Right forelimb (tissue), 1 donor: ENCODE measurements at places on chromosomes 7 and 10.

- no peak for DNase-seq
Observed at GRCh38 chr10:30178356-30178964, 119.1 kb upstream of the JCAD start.

GRCh38 chr10:80520661-80521470 lies 16.8 kb upstream of the SH2D4B start:
- DNase-seq, result no peak

GRCh38 chr7:50341724-50342123 lies 37.2 kb downstream of the IKZF1 start:
- DNase-seq, result no peak

DNA sequence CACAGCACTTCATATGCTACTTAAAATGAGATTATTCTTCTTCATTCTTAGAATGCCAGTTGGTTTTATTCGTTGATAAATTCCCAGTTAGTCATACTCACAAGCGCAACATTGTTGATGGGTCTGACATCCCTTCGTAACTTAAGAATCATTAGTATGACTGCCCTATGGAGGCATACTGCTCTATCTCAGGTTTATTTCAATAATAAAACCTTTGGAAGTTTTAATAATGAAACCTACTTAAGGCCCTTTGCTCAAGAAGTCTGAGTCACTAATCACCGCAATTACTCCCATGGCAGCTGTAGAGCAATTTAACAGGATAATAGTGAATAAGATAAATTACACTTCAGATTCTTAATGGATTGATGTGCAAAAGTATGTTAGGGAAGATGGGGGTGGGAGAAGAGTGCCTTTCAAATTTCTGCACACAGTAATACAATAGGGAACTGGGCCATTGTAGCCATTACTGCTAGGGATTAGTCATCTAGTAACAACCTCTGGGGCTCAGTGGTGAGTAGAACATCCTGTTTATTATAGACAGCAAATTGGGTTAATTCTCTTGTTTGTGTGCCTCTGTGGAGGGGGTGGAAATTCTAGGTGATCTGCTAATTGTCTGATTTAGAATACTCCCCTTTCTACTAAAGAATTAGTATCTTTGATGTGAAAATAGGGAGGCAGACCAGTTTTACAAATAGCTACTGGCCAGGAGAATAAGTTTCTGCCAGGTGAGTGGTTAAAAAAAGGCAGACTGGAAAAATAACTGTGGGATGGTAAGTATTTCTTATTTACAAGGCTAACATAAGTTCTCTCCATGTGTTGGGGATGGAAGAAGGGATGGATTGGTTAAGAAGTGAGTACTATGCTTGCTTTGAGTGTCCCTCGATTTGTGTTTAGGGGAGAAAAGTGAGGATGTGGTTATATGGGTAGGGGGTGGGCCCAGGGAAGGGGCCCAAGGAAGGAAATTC lies 74.5 kb upstream of the VKORC1L1 start:
- no peak for DNase-seq

DNA sequence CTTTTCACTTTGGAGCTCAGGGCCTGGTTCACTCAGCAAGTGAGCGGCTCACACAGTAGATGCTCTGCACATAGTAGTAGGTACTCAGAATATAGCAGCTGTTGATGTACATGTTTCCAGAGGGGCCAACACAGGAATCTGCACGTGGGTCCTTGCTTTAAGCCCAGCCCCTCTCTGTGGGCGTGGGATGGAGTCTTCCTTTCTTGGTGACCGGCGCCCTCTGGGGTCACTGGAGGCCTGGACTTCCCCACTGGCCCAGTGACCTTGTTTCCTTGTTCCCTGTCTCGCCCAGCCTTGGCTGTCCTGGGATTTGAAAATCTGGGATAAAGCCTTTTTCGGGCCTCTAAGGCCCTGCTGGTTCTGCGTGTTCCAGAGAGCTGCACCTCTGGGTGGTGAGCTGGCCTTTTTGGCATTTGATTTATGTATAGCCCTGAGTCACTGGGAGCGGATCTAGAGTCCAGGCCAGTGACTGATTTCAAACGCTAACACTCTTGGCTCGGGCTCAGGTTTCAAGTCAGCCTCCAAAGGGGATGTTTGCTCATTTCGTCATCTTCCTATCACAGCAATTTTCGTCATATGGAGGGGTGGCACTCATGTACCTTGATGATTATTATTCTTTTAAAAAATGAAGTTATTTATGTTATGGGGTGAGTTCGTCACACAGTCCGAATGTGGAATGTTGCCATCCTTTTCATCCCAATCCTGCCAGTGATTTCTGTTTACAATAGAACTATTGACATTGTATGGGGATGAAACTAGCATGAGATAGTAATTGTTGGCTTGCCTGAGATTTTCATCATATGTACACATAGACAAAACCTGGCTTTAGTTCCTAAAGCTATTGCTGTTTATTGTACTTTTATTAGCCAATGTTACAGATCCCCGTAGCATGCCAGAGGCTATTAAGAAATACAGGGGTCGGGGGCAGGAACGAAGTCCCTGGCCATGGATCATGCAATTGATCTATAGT lies 65.5 kb downstream of the CUX1 start:
- no peak for DNase-seq

DNA sequence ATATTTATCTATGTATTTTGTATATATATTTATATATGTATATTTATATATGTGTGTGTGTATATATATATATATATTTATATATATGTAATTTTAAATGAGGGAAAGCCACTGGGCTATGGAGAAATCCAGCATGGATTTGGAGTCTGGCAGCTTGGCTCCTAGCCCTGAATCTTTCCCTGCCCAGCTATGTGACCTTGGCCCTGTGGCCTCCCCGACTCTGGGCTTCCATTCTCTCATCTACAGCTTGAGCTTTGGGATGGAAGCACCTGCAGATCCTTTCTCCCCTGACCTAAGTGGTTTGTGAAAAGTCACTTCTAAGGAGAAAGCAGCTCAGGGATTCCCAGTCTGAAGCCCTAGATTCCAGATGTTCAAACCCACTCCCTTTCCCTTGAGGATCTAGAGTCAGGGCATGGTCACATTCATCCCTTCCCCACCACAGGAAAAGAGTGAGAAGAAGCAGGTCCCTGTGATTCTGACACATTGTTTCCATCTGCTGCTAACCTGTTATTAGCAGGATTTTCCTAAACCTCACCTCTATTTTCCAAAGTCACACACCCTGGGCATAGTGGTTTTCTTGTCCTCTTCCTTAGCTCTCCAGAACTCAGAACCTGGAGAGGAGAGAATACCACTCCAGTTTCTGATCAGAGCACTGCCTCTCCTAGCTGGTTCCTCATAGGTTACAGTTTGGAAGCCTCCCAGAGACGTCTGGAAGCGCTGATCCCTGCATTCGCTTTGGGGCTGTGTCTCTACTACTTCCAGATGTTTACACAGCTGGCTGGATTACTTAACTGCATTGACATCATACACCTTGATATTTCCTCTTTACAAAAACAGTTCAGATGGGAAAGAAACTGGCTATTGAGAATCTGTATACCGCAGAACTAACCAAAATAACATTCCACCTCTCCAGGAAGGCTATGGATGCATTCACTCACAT lies 327.5 kb upstream of the ZMIZ1 start:
- peak; percentile 71 for DNase-seq

DNA sequence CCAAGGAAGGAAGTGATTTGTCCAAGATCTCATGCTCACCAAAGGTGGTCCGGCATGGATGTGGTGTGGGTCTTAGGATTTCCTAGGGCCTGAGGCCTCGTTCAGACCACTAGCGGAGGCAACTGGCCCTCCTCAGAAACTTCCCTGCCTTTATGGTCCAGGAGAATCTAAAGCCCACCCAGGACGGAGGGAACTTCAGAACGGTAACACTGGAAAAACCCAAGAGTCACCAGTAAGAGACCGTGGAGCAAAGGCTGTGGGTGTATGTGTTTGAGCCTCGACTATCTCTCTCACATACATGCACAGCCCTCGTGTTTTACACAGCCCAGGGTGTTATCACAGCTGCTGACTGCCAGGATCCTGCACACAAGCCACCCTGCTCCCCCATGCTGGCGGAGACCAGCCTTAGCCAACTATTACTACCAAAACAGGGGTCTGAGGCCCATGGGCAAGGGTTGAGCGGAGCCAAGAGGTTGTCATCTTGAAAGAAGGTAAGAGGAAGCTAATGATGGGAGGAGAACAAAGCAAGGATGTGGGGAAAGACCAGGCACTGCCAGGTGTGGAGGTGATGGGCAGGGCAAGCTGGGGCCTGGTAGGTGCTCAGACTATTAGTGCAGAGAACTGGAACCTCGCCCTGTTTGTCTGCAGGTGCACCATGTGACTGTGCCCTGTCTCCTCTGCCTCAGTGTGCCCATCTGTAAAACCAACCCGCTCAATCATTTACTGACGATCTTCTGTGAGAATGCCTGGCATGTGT lies 170.2 kb upstream of the ZMIZ1 start:
- DNase-seq, result no peak

- DNase-seq, result no peak
Observed at GRCh38 chr10:116026315-116026714, 246.7 kb downstream of the GFRA1 start.

DNA sequence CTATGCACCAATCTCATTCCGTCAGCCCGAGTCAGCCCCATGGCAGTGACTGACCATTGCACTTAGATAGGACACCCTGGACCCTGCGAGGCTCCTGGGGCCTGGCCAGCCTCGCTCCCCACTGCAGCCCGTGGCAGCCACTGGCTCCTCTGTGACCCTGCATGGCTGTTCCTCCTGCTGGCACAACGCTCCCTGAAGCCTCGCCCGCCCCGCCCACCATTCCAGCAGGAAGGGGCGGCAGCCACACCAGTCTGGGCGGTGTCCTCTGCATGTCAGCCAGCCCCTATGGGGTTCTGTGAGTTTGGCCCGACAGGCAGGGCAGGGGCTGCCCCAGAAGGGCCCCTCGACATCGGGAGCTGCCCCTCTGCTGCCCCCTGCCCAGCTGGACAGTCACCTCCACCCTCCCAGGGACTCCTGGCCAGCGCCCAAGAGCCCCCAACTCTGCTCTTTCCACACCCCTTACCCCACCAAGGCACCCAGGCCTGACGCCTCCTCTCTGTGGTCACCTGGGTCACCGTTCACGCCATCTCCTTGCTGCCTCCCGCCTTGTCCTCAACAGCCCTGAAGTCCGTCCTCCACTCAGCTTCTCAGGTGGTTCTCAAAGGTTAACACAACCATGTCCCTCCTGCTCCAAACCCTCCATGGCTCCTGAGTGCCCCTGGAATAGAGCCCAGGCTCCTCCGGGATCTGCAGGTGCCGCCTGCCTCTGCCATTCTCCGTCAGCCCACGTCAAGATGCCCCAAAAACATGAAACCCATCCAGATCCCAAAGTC lies 103.5 kb downstream of the MICALL2 start:
- DNase-seq, result peak; percentile 32

- DNase-seq, result no peak
Observed at GRCh38 chr10:80407812-80408241, 524 bp upstream of the PRXL2A start.

- DNase-seq, result no peak
Observed at GRCh38 chr10:71821909-71822763, 28.9 kb downstream of the PSAP start.

DNA sequence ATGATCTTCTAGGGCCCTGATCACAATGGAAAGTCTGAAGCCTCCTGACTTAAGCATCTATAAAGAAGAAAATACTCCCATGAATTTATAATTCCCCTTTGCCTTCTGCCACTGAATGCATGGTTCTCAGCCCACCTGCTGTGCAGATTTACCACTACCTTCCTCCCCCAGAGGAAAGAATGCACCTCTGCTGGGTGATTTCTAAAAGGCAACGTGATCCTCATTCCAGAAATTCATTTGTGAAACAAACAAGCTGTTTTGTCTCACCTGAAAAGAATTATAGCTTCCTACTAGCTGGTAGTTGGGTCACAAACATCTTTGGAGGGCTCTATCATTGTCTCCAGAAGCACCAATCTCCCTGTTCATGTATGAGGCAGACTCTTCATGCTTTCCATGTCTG lies 320.2 kb downstream of the CDC14C start:
- DNase-seq, result no peak

DNA sequence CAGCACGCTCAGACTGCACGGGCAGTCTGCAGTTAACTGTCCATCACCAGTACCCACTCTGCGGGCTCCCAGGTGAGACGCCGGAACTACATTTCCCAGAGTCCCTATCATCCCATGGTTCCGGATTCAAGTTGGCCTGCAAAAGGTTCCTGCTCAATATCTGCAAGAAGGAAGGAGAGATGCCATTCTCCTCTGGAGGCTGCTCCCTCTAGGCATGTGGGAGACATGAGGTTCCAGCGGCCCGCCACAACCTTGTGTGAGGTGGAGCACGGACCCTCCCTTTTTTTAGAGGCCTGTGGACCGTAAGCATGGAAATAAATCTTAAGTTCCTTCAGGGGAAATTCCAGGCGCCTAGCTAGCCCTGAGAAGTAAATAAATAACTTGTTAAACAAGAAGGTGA lies 29.7 kb downstream of the NUP42 start:
- DNase-seq, result no peak

- DNase-seq, result no peak
Observed at GRCh38 chr7:49172639-49173038, 248.3 kb downstream of the CDC14C start.

GRCh38 chr10:132977076-132977475 lies 34.7 kb upstream of the CFAP46 start:
- DNase-seq, result no peak

DNA sequence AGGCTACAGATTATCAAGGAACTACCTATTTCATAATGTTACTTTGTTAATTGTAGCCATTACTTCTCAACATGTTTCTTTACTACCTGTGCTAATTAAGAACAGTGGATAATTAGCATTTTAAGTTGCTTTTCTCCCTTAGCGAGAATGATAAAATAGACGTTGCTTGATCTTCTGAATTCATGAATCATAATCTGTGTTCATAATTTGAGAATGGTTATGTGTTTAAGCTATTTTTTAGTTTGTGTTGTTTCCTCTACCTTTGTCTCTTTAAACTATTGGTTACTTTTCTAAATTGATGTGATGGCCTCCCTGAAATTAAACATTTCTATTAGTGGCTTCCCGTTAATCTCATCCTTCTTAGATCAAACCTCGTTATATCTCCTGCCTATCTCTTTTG lies at the start of gene ZRANB1:
Gene ZRANB1, plus strand, starts transcription at position 301 of the 400 bp plus-strand sequence. CDS start 371 bp downstream, outside the sequence.
- DNase-seq, result no peak

GRCh38 chr10:89153116-89153515 lies 54.0 kb downstream of the CH25H start:
- DNase-seq, result no peak

- no peak for DNase-seq
Observed at GRCh38 chr10:7288060-7288690, 122.7 kb downstream of the SFMBT2 start.

GRCh38 chr10:5634918-5635317 lies 31.5 kb downstream of the ASB13 start:
- DNase-seq, result no peak
